ENCODE measurements at places on chromosomes 4 and X.
A peak's percentile ranks its signal among the peaks of the same experiment; 100 is the strongest.

DNA sequence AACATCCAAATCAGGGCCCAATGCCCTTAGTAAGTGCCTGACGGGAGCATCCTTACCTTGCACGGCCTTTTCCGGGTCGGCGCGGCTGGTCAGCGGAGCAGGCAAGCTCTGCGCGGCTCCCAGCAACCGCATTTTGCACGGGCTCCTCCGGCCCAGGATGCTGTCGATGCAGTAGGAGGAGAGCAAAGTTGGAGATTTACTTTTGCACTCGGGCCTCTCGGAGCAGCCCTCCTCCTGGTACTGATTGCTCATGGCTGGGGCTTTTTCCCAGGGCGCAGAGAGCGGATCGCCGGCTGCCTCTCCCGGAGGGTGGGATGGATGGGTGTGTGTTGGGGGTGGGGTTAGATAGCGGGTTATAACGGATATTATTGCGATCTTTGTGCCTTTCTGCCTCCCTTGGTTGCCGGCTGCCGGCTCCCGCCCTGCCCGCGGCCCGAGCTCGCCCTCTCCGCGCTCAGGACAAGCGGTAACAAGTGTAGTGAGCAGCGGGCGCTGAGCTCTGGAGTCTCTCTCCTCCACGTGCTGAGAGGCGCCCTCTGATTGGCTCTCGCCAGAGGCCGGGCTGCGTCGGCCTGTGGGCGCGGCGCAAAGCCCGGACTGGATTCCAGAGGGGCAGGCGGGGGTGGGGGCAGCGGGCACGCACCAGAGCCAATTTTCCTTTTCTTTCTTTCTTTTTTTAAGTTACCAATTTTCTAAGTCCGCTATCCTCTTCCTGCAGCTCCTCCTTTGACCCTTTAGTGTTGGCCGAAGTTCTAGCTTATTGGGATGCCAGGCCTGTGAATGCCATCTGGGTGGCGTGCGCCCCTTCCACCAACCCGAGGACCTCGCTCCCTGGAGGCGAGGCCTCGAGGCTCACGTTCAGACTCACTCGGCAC, at the start of gene ARX:
ARX (minus strand) TSS at position 480 of the 875 bp plus-strand sequence; CDS start at position 252, 228 bp downstream.
- peak; percentile 46 for DNase-seq

DNA sequence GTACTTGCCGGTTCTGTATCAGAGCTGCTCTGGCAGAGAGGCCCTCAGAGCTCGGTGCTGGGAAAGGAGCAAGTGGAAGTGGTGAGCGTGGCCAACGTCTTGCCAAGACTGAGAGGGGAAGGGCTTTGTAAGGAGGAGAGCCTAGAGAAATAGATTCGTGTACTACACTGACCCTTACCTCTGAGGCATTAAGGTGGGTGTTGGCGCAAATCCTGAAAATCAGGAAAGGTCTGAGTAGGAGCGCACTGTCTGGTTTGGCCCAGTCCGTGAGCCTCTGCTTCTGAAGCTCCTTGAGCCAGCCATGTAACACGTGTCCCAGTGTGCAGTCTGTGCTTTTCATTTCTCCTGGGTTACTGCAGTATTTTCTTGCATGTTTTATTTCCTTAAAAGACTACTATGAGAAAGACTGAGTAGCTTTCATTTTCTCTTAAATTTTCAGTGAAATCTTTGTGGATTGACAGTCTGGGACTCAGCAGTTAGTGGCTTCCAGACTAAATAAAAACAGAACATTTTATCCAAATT, 140.5 kb downstream of the SOWAHB start:
- DNase-seq, result no peak

DNA sequence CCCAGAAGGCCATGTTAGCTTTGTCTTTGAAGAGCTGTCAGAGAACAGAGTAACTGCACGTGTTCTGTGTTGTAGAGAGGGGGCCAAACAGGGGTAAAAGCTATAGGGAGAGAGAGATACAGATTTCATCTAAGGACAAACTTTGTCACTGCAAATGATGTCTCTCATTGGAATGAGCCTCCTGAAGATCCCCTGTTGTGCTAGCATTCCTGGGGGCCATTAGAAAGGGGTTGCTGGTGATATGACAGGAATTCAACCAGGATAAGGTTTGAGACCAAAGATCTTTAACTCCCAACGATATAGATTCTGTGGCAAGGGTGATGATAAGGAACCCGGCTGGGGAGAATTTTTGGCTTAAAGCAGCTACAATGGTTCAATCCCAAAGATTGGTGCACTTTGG, 16.8 kb downstream of the MID1 start:
- DNase-seq, result no peak

DNA sequence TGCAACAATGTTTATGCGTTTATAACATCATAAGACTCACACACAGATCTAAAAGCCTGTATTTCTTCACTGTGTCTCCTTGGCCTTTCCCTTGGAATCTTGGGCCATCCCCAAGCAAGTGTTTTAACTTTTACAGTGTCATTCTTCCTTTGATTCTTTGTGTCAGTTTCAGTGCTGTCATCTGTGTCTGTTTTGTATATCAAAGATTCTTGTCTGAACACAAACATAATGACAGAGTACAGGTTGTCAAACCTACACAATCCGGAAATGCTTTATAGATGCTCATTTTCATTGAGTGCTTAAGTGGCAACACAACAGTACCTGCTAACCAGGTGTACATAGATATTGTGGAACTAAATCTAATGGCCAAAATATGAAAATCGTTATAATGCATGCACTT, 1500.0 kb downstream of the TECRL start:
- no peak for DNase-seq

DNA sequence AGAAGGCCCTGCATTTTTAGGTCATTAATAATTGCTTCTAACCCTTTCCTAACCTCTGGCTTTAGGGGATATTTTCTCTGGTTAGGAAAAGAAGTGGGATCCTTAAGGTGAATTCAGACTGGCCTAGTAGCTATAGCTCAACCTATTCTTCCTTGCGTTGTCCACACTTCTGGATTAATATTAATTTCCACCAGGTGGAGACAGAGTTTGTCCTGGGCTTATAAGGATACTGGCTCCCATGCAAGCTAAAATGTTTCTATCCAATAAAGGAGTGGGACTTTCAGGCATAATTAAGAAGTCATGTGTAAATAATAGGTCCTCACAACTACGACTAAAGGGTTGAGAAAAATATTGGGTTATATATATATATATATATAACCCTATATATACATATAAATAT, 860.0 kb upstream of the POU3F4 start:
- DNase-seq, result no peak

- DNase-seq, result peak; percentile 48
Observed at GRCh38 chr4:93334003-93334402, 494.6 kb upstream of the ATOH1 start.

DNA sequence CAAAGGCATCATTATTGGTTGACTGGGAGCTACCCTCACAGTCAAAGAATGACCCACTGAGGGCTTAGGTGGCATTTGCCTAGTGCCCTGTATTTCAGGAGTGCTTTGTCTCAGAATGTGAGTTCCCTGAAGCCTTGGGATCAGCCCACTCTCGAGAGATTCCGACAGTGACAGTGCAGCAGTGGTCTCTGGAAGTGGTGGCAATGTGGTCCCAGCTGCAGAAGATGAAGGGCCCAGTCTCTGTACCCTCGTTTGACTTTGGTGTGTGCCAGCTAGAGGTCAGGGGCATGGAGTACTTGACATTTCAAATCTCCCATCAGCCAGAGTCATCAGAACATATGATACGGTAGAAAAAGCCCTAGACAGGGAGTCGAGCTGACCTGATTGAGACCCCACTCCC, 153.7 kb downstream of the EFNB1 start:
- no peak for DNase-seq

GRCh38 chr4:10078481-10079233, 37.9 kb downstream of the WDR1 start:
- peak; percentile 1 for DNase-seq

DNA sequence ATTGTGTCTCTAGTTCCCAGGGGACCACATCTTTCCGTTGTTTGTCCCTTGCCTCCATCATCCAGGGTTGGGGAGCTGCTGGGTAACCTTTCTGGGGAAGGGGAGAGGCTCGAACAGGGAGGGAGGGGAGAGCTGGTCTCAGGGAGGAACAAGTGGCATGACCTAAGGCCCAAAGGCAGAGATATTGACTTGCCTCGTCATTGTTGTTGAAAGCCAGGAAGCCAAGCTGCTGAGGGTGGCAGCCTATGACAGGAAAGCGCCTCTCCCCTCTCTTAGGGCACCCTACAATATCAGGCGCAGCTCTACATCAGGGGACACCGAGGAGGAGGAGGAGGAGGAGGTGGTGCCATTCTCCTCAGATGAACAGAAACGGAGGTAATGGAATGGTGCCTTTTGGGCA, 20.8 kb downstream of the ZNF185 start:
- DNase-seq, result no peak

DNA sequence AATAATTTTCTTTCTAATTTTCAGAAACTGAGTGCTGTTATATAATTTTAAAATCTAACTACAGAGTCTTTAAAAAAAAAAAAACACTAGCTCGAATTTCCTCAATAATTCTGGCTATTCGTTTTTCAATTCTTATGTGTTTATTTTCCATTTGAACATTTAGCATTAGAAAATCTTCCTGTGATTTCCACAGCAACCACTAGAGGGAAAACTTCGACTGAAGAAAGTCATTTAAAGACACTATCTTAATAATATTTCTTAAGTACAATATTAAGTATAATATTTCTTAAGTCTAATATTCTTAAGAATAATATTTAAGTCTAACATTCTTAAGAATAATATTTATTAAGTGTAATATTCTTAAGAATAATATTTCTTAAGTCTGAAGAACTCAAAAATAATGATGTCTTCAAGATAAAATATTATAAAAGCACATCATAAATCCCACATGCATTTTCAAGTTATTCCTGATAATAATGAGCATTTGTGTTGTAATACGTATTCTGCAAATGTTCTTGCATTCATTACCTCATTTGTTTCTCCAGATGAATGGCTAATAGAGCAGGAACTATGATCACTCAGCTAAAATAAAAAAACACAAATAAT, 118.4 kb upstream of the WDR17 start:
- DNase-seq, result peak; percentile 33

- DNase-seq, result no peak
Observed at GRCh38 chr4:100288811-100289529, 98.7 kb upstream of the DDIT4L start.

DNA sequence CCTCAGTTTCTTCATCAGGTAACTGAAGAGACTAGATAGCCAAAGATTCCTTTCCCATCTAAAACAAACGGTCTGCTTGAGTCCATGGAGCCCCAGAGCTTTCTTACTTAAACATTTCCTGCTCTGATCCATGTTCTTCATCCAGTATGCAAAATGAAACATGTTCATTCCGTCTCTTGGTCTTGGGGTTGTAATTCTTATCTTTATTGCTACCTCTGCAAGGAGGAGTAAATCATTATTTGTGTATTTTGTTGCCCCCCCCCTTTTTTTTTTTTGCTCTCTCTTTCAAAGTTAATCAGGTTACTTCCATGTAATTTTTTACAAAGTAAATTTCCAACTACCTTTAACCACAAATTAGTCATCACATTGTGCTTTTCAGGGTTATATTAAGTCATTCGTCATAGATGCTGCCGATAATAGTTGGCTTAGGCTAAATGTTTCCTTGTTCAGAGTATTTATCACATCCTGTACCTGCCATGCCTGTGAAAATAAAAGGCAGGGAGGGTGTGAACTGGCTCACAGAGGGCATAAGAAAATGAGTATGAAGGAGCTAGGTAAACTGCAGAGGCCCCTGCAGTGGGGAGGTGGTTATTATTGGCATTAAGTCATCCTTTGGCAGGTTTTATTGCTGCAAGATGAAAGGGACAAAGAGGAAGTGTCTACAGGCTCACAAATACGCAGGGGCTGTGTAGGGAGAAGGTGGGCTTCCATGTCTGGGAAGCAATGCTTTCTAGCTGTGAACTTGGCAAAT, 76.7 kb upstream of the HS3ST1 start:
- DNase-seq, result no peak

GRCh38 chrX:41558531-41558930, 111.4 kb downstream of the NYX start:
- peak; percentile 16 for DNase-seq

GRCh38 chr4:132865458-132865857, 283.6 kb upstream of the PCDH10 start:
- DNase-seq, result no peak

- DNase-seq, result no peak
Observed at GRCh38 chr4:123055943-123056342, 133.5 kb upstream of the NUDT6 start.

GRCh38 chr4:55407119-55407518, 11.4 kb downstream of the TMEM165 start:
- DNase-seq, result no peak

- DNase-seq, result no peak
Observed at GRCh38 chr4:8297141-8297601, 27.6 kb downstream of the HTRA3 start.

- DNase-seq, result peak; percentile 57
Observed at GRCh38 chrX:118603981-118604380, 108.4 kb downstream of the DOCK11 start.

DNA sequence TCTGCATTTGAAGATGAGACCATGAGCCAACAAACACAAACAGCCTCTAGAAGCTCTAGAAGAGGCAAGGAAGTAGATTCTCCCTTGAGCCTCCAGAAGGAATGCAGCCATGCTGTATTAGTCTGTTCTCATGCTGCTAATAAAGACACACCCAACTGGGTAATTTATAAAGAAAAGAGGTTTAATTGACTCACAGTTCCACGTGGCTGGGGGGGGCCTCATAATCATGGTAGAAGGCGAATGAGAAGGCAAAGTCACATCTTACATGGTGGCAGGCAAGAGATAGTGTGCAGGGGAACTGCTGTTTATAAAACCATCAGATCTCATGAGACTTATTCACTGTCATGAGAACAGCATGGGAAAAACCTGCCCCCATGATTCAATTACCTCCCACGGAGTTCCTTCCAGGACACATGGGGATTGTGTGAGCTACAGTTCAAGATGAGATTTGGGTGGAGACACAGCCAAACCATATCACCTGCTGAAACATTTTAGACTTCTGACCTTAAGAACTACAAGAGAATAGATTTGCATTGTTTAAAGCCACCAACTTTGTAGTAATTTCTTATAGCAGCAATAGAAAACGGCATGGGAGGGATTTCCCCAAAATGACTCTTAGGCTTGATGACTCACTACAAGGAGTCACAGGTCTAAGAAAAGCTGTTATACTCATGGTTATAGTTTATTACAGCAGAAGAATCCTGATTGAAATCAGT, 284.4 kb upstream of the SFRP2 start:
- DNase-seq, result peak; percentile 3

- no peak for DNase-seq
Observed at GRCh38 chr4:154578919-154579318, 11.6 kb downstream of the FGA start.

DNA sequence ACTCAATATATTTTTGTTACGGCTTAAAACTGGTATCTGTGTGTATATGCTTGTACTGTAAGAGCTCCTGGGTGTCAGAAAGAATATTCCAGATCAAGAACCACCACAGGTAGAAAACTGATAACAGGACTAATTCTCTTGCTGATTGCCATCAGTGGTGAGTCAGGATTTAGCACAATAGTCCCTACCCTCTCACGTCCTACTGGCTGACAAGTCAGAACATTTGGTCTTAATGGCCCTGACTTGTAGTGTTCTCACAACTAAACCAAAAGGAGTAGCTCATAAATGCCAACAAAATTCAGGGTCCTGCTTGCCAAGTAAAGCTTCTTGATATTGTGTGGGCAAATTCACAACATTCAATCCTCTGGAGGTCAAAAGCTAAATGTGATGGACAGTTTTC, 105.2 kb upstream of the MAB21L2 start:
- DNase-seq, result no peak

GRCh38 chrX:103688946-103689345, 2.4 kb upstream of the MORF4L2 start:
- DNase-seq, result peak; percentile 15
